CD4-positive, alpha-beta T cell treated with Interleukin-15 for 1 hour (primary cell): ENCODE measurements at places on chromosomes 12 and 14.
A peak's percentile ranks its signal among the peaks of the same experiment; 100 is the strongest.

DNA sequence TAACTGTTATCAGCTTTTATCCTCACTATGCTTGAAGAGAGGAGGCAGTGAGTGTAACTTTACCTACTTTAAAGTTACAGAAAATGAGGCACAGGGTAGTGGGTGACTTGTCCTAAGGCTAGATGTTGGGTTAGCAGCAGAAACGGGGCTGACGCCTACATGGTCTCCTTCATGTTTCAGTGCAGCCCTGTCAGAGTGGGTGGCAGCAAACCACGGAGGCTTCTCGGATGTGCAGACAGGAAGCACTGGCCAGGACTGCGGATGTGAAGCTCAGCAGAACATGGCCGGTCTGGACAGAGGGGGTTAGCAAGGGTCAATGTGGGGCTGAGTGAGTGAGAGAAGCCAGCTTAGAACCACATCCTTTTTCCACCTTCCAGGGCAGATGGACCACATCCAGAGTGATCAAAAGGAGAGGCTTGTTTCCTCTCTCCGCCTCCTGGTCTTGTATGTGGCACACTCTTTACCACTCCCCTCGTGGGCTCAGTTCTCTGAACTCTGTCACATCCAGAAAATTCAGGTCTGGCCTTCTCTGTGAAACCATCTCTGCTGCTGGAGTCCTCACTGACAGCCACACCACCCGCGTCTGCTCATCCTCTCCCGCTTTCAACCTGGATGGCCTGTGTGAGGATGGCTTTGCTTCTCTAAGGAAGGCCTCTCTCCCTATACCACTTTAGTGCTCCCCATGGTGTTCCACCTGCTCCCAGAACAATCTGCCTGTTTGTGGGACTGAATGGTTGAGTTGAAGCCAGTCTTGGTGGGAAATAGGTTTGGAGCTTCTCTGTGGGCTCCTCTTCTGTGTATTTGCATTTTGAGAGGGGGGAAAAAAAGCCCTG is 14.1 kb downstream of the SUSD6 start:
- peak; percentile 70 for DNase-seq

GRCh38 chr12:112815589-112816321 is 24.2 kb downstream of the RPH3A start:
- no peak for DNase-seq

- DNase-seq, result no peak
Measured at GRCh38 chr12:28223025-28223554, 32.8 kb downstream of the CCDC91 start.

DNA sequence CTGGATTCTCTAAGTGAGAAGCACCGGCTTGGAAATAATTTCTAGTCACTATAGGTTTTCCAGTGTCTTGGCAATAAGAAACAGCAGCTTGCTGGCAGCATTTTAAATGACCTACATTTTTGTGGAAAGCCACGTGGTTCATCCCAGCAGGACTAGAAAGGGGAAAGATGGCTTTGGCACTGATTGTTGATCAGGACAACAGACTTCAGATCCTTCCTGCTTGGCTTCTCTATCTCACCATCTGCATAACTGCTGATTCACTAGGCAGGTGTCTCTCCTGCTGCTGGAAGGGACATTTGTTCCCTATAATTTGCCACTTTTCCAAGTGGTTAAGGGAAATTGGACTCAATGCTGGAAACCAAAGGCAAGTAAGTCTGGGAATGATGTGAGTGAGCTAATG is 131.0 kb downstream of the TTC8 start:
- no peak for DNase-seq

- no peak for DNase-seq
Measured at GRCh38 chr14:51733147-51733546, 81.4 kb downstream of the FRMD6 start.

DNA sequence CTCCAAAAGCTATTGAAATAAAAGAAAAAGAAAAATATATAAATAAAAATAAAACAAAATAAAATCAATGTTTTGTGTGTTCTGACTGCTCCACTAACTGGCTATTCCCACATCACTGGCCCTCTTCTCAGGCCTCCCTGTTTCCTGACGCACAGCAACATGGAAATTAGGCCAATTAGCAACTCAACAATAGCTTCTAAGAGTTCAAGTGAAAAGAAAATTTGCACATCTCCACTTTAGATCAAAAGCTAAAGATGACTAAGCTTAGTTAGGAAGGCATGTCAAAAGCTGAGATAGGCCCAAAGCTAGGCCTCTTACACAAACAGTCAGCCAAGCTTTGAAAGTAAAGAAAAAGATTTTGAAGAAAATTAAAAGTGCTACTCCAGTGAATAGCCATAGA is 200.8 kb downstream of the DUSP6 start:
- DNase-seq, result no peak

DNA sequence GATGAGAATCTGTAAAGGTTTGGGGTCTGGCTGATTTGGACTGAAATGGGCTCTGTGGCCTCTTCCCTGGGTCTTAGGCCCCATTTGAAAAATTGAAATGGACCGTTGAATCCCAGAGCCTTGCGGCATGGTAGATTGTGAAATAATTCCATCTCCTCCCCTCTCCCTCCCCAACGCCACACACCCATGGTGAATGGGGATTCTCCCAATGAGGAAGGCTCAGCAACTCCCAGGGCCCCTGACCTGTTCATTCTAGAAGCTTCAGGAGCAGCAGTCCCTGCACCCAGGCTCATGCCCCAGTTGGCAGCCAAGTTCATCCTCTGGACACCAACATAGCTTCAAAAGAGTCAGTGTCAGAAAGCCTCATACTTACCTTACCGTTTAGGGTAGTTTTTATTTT is 217.4 kb downstream of the ZFP36L1 start:
- no peak for DNase-seq

GRCh38 chr14:35375558-35376025 is 29.0 kb downstream of the NFKBIA start:
- DNase-seq, result no peak

DNA sequence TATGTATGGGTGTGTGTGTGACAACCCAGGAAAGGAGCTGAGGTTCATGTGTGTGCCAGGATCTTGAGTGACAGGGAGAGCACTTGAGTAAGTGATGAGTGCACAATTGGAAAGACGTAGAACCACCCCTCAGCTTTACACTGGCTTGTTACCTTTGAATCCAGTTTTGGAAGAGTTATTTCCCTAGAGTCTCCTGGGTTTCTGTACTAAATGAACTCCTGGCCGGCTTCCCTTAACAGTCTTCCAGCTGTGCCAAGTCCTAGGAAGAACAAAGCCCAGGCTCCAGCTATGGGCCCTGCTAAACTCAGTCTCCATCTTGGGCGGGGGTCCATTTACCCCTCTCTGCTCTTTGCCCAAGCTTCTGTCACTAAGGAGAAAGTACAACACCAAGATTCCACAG is 19.7 kb upstream of the NR1H4 start:
- no peak for DNase-seq

GRCh38 chr12:112340230-112340629 is 42.0 kb downstream of the HECTD4 start:
- no peak for DNase-seq

DNA sequence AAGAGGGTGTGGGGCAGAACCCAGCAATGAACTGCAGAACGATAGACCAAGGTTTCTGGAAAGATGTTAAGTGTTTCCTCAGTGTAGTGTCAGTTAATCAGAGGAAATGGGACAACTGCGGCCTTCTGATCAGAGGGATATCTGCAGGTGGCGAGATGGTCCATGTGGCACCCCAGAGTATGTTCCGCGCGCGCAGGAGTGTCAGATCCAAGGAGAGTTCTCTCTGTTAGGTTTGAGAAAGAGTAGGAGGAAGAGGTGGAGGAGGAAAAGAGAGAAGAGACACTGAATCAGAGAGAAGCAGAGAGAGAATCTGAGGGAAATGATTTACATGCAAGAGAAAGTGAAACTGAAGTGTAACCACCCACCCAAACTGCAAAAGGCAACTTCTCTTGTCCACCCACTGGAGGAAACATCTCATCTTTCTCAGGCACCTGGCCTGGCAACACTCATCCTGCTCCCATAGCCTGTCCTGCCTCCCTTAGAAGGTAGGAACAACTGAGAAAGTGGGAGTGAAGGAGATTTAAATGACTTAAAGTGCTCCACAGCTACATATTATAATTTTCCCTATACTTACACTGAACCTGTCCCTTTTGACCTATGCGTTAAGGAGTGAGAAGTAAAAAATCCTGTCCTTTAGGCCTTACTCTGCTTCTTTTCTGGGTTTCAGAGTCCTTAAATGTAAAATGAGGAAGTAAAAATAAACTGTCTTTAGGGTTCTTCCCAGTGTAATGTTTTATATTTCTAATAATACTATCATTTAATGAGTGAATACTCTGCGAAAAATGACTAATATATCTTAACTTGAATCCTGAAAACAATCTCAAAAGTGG is 6.8 kb upstream of the TESPA1 start:
- no peak for DNase-seq

DNA sequence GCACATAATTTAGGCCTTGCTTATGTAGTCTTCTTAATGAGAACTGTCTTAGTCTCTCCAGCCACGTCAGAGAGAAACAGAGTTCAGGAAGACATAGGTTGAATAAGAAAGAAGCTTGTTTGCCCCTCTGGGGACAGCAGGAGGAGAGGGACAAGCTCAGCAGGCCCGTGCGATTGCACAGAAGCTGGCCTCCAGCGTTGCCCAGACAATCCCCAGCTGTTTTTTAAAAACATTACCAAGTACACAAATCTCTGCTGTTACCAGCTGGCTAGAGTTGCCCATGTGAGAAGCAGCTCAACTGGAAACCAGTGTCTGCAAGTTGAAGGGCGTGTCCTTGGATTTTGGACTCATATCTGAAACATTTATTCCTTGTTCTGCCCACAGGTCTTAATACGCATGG is 232.6 kb downstream of the EFCAB11 start:
- DNase-seq, result peak; percentile 49

DNA sequence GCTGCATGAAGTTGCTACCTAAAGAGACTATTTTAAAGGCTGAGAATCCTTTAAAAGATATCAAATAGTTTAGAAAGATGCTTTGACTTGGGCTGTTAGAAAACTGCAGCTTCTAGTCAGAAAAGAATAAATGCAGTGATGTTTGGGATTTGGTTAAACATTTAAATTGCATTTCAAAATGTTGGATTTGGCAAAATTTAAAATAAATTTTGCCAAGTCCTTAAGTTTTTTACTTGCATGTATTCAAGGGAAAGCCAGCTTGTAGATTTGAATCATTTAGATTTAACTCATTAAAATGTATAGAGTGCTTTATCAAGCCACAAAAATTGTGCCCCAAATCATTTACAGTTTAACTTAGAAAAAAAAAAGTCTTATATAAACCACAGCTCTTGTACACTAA is 109.7 kb downstream of the ANKS1B start:
- DNase-seq, result no peak

DNA sequence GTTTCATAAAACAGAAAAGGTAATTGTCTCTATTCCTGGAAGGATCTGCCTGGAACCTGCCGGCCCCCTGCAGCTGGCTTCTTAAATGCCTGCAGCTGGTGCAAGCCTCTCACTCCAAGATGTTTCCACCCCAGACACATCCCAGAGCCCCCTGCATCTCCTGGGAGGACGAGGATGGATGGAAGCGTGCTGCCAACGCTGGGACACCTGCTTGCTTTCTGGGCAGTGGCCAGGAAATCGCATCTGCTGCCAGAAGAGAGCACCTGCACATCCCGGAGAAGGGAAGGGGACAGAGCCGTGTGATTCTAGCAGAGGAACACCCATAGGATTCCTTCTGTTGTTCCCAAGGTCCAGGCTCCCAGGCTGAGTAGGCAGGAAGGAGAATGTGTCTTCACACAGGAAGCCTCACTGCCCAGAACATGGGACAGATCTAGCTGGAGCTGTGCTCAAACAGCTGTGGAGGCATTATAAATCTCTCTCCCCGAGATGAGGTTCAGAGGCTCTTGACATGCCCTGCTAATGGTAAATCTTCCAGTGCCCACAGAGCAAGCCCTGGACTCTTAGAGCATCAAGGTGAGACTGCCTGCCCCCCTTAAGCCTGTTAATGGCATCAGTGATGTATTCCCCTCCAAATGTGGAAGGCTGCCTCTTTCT is 138.8 kb upstream of the MAP1LC3B2 start:
- DNase-seq, result no peak

- DNase-seq, result peak; percentile 41
Measured at GRCh38 chr12:108744021-108744897, 12.9 kb upstream of the CORO1C start.

- no peak for DNase-seq
Measured at GRCh38 chr12:90917431-90917830, 37.5 kb downstream of the CCER1 start.

DNA sequence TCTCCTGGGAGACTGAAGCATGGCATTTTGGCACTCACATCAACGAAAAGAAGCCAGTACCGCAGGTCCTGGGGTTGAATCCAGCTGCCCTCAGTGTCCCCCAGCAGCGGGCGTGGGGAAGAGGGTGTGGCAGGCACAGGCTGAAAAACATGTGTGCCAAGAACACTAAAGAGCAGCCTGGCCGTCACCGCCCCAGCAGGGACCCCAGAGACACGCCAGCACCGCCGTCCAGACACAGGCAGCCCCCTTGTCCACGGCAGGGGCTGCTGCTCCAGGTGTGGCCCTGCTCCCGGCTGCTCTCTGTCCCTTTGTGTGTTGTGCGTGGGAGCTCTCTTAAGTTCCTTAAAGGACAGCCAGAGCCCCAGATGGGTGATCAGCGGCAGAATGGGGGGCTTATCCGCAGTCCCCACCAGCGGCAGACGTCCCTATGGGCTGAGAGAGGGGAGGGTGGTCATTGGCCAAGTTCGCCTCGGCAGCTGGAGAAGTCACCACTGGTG is 556 bp downstream of the PHETA1 start:
- no peak for DNase-seq

DNA sequence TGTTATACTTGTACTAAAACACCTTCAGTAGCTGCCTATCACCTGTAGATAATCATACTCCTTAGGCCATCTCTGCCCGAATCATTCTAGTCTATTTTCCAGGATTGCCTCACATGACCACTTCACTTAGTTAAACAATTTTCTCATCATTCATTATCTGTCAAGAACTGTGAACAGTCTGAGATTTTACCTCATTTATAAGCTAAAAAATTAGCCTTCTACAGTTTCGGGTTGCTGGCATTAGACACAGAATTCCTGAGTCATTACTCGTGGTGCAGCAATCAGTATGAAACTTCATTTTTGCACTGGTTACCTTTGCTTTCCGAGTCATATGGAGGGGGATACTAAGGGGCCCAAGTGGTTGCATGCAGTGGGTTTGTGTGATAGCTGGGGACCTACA is 57.6 kb upstream of the OTOGL start:
- no peak for DNase-seq

GRCh38 chr14:54314365-54315104 is 82.3 kb upstream of the CDKN3 start:
- DNase-seq, result no peak

GRCh38 chr14:91689608-91690007 is 42.3 kb downstream of the CATSPERB start:
- no peak for DNase-seq

DNA sequence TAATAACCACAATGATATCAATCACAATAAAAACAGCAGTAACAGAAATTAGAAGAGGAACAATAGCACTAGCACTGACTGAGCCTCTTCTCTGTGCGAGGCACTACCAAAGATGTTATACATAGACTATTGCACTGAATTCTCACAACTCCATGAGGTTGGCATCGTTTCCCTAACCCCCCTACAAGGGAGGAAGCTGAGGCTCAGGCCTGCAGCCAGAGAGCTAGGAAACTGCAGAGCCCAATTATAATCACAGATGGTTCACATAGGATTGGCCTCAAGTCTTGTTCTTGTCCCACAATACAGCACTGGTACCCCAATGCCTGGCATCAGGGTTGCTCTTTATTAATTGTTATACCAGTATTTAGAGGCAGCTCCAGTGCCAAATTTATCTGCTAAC is 278.0 kb downstream of the CEP128 start:
- DNase-seq, result no peak

GRCh38 chr12:13666806-13667205 is 314.6 kb downstream of the GRIN2B start:
- no peak for DNase-seq
